ENCODE measurements at places on chromosomes 6 and 20. TPM values are rescaled to one million over a fixed set of nuclear protein-coding genes. Genes with fewer than 3 reads are reported as not detected.

DNA sequence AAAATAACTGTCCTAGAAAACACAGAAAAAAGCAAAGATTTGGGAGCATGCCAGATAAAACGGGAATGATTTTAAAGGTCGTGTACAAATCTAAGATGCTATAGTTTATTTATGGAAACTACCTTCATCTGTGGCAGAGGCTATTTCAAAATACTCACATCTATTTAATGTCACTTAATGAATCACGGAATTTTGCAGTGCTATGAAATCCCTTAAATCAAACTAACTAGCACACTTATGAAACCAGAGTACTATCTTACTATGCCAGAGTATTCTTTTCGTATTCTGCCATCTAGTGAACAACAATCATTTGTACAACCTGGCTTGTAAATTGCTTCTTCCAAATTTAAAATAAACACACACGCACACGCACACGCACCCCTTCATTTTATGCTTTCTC, 77.9 kb upstream of the BMP5 start:
- no peak for DNase-seq
- H3K36me3 ChIP-seq: no peaks in the 10 kb centered on the region
- H3K4me3 ChIP-seq: no peak overlapping the region
- H3K4me1 ChIP-seq: no peaks in the 10 kb centered on the region
- H3K27ac ChIP-seq: no peak overlapping the region

DNA sequence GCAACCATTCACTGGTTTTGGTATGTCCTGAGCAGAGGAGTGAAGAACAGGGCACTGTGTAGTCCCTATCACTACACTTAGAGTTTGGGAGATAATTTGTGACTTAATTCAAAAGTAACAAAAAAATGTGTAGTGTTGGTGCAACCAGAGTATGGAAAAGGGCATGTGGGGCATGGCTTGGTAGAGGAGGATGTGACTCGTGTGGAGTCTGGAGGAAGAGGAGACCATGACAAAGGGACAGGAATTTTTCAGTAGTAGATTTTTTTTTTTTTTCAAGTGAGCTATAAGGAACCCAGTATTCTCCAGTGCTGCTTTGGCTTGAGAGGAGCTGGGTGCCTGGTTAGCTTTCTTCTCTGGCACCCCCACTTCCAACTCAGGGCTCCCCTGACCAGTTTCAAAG, 5.1 kb downstream of the MTRES1 start:
- peaks cover 4% of the 10 kb centered on the region for H3K36me3 ChIP-seq
- DNase-seq: no peak
- peaks cover 4% of the 10 kb centered on the region for H3K4me1 ChIP-seq
- H3K27ac ChIP-seq: no peak overlapping the region

GRCh38 chr6:52482903-52483670, 62.9 kb downstream of the EFHC1 start:
- no peak overlapping the region for H3K27ac ChIP-seq
- H3K4me1 ChIP-seq: no peaks in the 10 kb centered on the region
- H3K4me3 ChIP-seq: no peak overlapping the region
- no peaks in the 10 kb centered on the region for H3K27me3 ChIP-seq
- no peaks in the 10 kb centered on the region for H3K36me3 ChIP-seq

- no peak overlapping the region for H3K4me3 ChIP-seq
- peaks cover 31% of the 10 kb centered on the region for H3K4me1 ChIP-seq
- H3K27ac ChIP-seq: peak overlapping the region; percentile 3
- DNase-seq: no peak
Measured at GRCh38 chr6:34665019-34665418, 31.5 kb downstream of the ILRUN start.

DNA sequence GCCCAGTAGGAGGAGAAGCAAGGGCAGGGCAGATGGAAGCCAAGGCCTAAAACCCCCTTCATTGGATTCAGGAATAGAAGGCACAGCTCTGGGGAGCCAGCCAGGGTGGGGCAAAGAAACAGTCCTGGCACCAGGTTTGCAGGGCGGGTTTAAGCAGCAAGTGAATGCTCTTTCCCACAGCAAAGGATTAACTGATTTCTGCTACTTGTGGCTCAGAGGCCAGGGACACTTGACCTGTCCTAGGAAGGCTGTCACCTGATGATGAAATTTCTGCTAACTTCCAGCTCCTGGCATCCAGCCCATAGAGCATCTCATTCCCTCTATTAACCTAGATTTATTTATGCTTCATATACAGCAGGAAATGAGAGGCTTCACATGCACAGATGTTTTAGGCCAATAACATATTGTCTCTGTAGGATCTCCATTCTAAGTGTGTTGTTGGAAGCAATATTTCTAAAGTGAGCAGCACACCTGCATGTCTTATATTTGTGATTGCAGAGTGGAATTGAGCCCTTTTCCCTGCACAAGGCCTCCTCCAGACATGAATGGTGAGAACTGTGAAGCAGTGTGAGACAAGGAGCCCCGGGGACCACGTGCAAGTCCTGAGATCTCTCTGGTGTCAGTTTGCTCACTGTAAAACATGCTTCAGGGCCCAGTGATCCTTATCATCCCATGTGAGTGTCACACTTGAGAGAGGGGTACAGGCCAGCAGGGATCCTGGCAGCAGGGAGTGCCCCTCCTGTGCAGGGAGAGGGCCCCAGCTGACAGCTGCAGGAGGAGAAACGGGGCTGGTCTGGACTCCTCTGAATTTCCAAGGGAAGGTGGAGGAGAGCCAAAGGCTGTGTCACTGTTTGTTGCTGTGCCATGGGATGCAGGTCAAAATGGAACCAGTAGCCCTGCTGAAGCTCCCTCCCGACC, 41.1 kb upstream of the CST5 start:
- no peaks in the 10 kb centered on the region for H3K36me3 ChIP-seq
- no peak overlapping the region for H3K27ac ChIP-seq
- no peak overlapping the region for H3K4me3 ChIP-seq
- H3K27me3 ChIP-seq: no peaks in the 10 kb centered on the region
- DNase-seq: no peak

DNA sequence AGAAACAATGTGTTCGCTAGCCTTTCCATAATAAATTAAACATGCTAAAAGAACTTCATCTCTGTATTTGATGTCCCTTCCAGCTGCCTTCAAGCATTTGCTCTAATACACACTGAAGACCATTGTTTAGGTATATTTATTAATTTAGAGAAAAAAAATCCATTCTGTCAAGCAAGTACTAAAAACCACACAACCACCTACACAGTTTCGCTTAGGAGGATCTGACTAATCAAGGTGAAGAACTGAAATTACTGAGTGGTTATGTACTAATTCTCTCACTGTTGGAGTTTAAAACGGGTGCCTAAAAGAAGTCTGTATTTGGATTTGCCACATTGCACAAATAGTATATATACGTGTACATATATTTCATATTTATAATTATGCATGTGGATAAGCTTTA, 58.9 kb downstream of the GMDS start:
- no peaks in the 10 kb centered on the region for H3K4me1 ChIP-seq
- no peak overlapping the region for H3K27ac ChIP-seq
- H3K36me3 ChIP-seq: no peaks in the 10 kb centered on the region
- H3K4me3 ChIP-seq: no peak overlapping the region

- no peaks in the 10 kb centered on the region for H3K27me3 ChIP-seq
- no peak for DNase-seq
- no peak overlapping the region for H3K27ac ChIP-seq
- no peak overlapping the region for H3K4me3 ChIP-seq
- H3K36me3 ChIP-seq: no peaks in the 10 kb centered on the region
Measured at GRCh38 chr6:57209030-57209429, 13.1 kb downstream of the RAB23 start.

The POM121L2 gene
- not detected for total RNA-seq
